RPMI7951 (cell line): ENCODE measurements at places on chromosomes 16 and 17. TPM values are rescaled to one million over a fixed set of nuclear protein-coding genes. Genes with fewer than 3 reads are reported as not detected.

The CAPN15 gene
- 7.1 and 14.9 TPM in 2 replicates for total RNA-seq

DNA sequence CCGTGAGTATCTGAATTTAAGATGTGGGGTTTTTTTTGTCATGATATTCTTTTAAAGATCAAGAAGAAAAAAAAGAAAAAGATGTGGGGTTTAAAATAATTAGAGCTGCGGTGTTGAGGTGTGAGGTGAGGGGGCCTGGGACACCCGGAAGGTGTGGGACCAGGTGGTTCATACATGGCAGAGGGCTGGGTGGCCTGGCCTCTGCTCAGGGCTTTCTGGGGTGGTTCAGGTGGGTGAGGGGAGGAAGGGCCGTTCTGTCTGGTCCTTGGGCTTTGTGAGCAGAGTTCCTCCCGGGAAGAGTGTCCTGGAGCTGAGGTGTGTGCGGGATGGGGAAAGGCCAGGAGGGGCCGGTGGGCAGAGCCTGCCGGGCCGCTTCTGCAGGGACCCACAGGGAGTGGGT lies 5.0 kb downstream of the PRSS27 start:
- DNase-seq: no peak

GRCh38 chr16:67546761-67547422 lies 15.4 kb upstream of the CTCF start:
- DNase-seq: peak; percentile 58

DNA sequence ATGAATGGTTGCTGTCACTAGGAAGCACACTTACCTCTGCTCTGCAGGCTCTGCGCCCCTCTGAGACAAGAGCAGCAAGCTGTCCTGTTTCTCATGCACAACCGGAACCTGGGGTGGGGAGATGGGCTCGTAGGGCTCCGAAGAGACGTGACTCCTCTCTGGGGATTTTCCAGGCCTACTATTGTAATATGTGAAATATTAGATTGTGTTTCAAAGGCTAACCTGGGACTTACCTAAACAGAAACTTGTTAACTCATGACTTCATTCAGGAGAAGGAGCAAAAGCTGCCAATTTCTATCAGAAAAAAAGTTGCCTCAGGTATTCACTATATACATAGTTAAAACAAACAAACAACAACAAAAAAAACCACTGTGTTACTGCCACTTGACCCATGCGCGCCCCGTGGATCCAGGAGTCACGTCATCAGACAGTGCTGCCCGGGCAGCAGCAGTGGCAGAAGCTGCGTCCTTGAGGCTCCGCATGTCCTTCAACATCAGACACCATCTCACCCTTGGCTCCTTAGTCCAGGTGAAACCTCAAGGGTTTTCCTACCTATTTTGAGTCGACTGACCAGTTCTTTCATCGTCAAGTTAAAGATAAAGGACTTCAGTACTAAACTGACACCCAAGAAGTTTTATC lies 49.3 kb downstream of the TTC19 start:
- no peak for DNase-seq
